ENCODE measurements at places on chromosomes 1 and 21.
A peak's percentile ranks its signal among the peaks of the same experiment; 100 is the strongest.

DNA sequence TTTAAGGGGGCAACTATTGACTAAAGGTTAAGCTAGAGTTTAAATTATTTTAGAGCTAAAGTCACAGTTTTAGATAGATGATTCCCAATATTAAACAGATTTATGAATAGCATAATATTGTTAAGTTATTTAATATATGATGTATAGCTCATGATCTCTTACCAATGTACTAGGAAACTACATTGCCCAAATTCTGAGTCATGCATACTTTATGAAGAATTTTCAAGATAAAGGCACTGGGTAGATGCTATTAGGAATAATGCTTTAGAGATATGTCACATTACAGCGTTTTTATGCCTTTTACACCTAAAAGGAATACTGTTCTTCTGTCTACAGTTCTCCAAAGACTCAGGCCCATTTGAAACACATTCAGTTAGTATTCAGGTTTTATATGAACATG lies 215.1 kb downstream of the NCAM2 start:
- no peak for DNase-seq

- DNase-seq = no peak
Observed at GRCh38 chr1:172069534-172069933, 228.2 kb downstream of the DNM3 start.

- no peak for DNase-seq
Observed at GRCh38 chr21:25062061-25062460, 545.2 kb downstream of the MRPL39 start.

- peak; percentile 30 for DNase-seq
Observed at GRCh38 chr1:67685558-67686266, 711 bp downstream of the GADD45A start.

- no peak for DNase-seq
Observed at GRCh38 chr1:214476986-214477870, 74.2 kb downstream of the PTPN14 start.

DNA sequence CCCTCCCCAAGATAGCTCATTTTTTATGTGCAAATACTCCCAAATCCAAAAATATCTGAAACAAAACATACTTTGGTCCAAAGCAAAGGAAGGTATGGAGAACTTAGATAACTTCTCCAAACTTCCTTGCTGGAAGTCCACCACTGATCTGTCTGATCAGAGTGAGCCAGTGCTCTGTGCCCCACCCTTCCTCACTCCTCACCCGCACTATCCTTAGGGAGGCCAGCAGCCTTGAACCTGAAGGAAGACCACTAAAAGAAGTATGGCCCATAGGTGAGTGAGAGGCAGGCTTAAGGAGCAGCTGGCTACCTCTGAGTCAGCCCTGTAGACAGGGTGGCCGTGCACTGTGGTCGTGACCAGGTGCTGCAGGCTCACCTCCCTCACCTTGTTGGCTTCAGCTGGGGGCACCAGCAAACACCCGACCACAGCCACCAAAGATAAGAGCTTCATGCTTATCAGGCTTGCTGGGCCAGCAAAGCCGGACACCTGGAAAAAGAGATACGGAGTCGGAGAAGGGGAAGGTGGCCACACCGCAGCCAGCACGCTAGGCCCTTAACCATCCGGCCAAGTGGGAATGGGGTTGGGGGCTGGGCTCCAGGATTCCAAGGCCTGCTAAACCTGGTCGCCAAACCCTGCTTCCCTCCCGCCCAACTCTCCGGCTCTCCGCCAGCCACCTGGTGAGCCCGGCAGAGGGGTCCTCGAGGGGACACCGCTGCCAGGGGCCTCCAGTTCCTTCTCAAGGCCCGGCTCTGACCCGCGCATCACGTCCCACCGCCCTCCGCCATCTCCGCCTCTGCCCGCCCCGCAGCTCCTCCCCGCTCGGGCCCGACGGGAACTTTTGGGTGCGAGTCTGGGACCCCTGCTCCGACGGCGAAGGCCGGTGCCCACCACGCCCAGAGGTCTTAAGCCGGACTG lies 543 bp downstream of the TMEM9 start:
- DNase-seq = no peak

- DNase-seq = peak; percentile 36
Observed at GRCh38 chr1:25996966-25997827, 666 bp downstream of the PAFAH2 start.

GRCh38 chr1:112855152-112855828 lies 100.7 kb downstream of the SLC16A1 start:
- DNase-seq = no peak

- DNase-seq = peak; percentile 1
Observed at GRCh38 chr1:209411491-209411929, 172.0 kb upstream of the CAMK1G start.

DNA sequence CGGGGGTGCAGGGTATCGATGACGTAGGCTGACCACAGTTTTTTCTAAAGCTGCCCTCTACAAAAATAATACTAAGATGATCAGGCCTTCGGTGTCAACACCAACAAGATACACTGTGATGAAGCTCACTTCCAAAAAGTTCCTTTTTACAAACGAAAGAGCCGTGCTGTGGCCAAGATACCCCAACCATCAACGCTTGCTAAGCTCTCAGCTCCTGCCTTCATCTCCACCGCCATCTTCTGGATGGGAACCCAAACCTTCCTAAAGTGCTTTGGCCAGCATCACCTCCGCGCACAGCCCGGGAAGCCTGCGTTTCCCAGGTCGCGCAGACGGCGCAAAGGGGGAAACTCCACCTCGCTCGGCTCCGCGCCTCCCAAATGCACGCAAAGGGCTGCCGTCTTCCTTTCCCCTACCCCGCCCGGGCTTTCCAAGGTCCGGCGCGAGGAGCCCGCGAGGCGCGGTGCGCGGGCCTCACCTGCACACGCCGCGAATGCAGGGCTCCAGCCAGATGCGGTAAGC lies 541 bp downstream of the USP48 start:
- peak; percentile 52 for DNase-seq

DNA sequence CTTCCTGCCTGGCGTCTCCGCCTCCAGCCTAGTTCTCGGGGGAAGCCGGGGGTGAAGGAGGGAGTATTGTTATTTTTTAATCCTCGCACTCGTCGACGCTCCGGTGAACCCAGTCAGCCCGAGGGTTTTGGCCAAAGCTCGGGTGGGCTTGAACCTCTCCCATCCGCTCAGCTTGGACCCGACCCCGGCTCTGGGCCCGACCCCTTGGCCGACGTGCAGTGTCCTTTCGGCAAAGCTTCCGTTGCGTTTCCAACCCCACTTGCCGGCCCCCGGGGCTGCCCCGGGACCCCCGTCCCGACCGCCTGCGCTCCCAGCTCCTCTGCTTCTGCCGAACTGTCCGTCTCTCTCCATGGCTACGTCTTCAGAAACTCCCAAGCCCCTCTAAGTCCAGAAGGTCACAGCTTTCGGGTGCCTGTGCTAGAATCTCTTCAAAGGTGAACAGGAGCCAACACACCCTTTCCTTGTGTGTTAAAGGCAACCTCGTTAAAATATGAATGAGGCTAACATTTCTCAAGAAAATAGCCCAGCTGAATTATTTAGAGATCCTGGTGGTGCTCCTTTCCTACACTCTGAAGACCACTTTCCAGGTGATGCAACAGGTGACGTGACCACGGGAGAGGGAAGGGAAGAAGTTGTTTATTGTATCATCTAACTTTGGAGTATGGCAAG lies 647 bp downstream of the DESI2 start:
- no peak for DNase-seq

- no peak for DNase-seq
Observed at GRCh38 chr1:163870666-163871065, 548.9 kb downstream of the NUF2 start.

Measured in CD4-positive, alpha-beta T cell treated with Interleukin-4 for 4 hours (primary cell).